ENCODE measurements at places on chromosomes 7 and 10.

DNA sequence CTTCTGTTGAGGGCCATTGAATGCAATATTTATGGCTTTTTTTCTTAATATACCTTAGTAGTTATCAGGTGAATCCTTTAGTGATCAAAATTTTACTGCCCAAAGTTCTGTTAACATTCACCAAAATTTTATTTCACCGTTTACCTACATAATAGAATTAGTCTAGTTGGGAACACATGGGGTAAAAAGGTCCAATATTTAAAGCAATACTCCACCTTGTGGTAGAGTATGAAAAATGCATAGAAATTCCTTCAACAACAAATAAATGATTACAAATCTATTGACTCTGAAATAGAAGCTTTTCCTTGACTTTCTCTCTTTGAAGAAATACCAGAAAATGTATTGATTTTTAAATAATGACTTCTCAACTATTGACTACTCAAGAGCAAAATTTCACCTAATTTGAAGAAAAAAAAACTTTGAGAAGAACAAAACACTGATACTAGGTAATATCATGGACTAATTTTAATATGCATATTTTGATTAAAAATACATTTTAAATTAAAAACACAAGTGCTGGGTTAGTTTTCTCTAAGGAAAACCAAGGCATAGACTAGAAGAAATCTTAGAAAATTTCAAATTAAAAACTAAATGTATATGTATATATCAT, 43.3 kb downstream of the POLR1F start:
- peak; percentile 72 for DNase-seq

DNA sequence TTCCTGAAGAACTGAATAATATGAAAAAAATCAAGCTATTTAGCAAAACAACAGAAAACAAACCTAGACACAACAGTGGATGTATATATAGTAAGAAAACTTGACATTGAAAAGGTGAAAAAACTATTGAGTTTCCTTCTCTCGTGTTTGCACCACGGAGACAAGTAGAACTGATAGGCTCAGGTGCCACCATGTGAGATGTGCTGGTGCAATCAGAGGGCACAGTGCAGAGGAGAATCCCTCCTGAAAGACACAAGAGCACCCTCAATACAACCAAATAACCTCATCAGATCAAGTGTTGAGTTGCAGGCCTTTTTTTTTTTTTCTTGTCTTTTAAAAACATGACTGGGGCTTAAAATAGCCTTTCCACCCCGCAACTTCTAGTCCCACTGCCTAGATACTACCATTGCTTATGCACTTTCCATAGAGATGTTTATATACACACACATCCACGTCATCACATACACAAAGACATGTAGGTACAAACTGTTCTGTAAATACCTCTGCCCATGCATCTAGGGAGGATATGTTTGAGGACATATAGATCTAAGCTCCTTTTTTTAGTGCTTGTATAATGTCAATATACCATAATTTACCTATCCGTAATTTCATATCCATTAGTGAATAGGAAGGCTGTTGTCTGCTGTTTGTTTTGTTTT, 54.1 kb downstream of the UBE2H start:
- no peak for DNase-seq

- DNase-seq, result no peak
Measured at GRCh38 chr7:85022064-85022697, 164.7 kb downstream of the SEMA3D start.

DNA sequence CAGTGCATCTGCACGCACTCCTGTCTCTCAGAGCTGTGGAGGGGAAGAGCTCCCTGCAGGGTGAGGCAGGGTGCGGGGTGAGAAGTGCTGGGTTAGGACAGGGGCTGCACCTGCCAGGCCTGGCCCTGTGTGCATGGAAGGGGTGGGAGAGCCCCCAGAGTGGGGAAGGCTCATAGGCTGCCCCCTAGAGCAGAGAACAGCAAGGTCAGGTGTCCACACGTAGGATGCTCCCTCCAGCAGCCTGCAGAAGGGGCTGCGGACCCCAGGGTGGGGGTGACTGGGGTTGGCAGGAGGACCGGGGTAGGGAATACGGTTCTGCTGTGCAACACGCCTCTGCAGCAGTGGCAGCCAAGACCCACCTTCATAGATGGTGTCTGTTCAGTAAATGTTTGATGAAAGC, 208.6 kb downstream of the PTPRN2 start:
- DNase-seq, result no peak

DNA sequence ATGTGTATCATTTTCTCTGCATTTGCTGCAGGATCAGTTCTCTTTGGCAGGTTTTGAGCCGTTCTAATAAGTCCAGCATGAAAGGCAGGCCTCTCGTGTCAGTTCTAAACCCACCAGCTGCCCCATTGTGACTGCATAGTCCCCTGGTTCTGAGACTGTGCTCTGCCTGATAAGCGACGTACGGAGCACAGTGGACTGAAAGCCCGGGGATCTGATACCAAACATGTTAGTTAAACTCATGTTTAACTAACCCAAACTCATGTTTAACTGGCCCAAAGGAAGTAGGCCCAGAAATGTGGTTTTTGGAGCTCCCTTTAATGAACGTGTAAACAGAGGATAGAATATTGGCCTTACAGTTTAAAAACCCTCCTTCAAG, 98.0 kb upstream of the PDCD4 start:
- no peak for DNase-seq

GRCh38 chr7:107742678-107743566, 1.0 kb upstream of the CBLL1 start:
- peak; percentile 92 for DNase-seq

DNA sequence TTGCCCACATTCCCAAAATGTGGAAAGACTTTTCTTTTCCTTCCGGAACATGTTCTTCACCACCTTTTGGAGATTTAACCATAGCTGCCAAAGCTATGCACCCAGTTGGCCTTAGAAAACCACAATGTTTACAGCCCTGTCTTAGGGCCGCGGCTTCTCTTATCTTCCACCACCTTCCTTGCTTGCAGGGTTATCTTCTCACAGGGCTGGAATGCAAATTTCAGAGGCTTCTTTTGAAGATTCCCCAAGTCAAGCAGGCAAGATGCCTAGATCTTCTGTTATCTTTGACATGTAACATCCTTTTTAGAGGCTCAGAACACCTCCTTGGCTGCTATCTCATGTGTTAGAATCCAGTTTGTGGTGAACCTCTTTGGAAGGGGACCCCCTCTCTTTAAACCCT, 11.1 kb downstream of the KCTD7 start:
- no peak for DNase-seq

GRCh38 chr10:683448-684071, 5.9 kb downstream of the DIP2C start:
- no peak for DNase-seq

DNA sequence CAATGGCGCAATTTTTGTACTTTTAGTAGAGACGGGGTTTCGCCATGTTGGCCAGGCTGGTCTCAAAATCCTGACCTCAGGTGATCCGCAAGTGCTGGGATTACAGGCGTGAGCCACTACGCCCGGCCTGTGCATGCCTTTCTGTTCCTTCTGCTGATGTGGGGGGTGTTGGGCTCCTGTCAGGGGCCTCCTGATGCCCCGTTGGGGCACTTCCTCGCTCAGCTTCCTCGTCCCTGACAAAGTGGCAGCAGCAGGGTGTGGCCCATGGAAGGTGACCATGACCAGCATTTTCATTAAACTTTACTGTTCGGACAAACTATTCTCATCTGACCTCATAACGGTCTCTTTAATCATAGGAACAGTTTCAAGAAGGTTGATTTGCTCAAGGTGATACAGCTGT, 69.4 kb downstream of the TBXAS1 start:
- DNase-seq, result no peak

DNA sequence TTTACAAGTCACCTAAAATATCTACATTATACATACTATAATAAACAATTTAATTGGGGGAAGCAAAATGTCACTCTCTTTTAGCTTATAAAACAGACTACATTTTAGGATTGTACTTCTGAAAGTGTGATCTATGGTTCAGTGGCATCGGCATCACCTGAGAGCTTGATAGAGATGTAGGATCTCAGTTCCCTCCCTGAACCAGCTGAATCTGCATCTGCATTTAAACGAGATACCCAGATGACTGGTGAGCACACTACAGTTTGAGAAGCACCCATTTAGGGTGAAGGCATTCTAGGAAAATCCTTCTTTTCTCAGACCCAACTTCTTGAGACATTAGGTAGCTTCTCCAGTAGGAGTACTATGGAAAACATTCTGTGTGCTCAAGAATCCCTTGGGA, 21.5 kb upstream of the SDHAF3 start:
- DNase-seq, result no peak

DNA sequence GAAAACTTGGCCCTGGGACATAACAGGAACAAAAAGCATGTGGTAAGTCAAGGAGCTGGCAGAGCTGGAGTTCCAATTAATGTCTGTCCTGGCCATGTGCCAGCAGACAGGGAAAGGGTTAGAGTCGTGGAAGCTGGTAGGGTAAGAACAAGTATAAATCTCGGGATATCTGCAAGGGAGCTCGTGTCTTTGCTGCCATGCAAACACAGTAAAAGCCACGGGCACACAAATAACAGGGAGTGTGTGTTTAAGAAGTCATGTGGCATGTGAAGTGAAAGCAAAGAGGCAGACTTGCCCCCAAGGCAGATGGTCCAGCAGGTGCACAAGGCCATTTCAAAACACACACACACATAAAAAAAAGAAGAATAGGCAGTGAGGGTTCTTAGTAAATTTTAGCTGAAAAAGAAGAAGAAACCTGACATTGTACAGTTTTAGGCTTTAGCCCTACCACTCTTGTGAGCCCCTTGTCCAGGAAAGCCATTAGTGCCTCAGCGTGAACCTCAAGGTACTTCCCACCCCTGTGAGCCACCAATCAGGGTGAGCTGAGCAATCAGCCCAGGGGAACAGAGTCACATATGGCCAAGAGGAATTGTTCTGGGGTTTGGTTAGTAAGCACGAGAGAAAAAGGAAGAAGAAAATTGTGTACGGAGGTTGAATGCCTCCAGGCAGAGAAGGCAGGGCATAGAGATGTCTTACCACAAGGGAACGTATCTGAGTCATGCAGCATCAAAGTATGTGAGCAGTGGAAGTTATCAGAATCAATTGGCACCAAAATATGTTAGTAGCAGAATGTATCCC, 32.8 kb upstream of the ARHGAP12 start:
- peak; percentile 74 for DNase-seq

DNA sequence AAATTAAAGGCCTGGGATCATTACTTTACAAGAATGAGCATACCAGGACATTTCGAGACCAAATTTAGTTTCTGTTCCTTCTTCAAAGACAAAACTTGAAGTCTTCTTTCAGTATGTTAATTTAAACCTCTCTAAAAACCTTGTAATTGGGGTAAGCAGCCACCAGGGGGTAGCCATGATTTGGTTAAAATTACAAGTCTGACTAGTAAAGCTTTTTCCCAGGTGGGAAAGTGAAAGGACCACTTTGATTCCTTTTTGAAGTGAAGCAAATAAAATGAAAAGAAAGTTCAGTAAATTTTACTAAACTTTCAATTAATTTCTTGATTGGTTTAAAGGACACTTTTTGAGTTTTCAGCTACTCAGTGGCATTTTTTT, 294.3 kb downstream of the BBS9 start:
- peak; percentile 20 for DNase-seq

GRCh38 chr7:154844955-154845354, 158.0 kb downstream of the PAXIP1 start:
- DNase-seq, result no peak

DNA sequence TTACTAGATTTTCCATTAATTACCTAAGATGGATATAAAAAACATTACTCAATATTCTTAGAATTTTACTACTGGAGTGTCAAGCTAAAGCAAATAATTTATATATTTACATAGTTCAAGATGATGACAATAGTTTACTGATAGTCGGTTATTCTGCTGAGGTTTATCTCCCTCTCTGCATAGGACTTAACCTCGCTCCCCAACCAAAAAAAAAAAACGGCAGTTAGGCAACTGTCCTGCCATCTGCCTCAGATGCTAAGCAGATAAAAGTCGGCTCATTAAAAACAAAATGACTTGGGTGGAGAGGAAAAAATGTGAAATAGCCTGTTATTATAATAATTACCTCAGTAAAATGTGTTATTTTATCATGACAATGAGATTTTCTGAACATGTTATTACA, 14.0 kb upstream of the ITGB8 start:
- no peak for DNase-seq

- no peak for DNase-seq
Measured at GRCh38 chr7:55517191-55517633, 55.1 kb downstream of the VOPP1 start.

DNA sequence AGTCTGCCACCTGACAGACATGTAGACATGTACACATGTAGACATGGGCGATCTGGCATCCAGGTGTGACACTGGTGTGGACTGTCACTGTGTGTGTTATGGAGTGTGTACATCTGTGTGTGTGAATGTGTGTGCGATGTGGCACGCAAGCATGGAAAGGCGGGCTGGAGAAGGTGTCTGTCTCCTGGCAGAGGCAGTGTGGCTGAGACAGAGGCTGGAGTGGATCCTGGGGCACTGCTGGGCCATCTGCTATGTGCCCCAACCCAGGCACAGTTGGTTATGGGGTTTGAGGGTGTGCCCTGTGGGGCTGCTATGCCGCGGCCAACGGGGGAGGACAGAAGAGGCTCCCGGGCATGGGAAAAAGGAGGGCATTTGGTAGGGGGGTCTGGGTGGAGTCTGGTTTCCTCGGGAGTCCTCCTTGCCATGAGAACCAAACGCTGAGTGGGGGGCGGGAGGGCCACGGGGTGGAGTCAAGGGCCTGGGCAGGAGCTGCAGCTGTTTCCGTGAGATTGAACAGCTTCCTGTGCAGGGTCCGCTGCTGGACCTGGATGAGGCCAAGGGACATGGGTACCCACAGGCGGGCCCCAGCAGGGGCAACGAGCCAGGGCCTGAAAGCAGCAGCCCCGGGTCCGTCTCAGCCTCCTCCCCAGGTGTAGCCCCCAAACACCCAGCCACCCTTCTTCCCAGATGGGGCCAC, 1.3 kb downstream of the ELN start:
- DNase-seq, result no peak

- DNase-seq, result no peak
Measured at GRCh38 chr7:34066411-34066810, 161.1 kb downstream of the BMPER start.

DNA sequence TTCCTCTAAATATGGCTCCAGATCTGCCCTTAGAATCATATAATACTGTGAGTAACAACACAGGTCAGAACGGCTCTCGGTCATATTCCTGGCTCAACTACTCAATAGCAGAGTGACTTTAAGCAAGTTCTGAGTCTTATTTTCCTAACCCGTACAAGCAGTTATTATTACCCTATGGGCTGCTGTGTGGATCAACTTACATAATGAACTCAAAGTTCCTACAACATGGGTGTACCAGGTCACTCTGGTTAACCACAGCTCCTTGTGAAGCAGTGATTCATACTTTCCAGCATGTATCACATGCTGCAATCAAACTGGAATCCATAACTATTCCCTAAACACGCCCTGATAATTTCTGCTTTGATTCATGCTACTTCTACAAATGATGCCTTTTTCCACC, 107.3 kb downstream of the LRRN3 start:
- no peak for DNase-seq

- peak; percentile 61 for DNase-seq
Measured at GRCh38 chr10:48594371-48594770, 10.5 kb downstream of the ARHGAP22 start.

DNA sequence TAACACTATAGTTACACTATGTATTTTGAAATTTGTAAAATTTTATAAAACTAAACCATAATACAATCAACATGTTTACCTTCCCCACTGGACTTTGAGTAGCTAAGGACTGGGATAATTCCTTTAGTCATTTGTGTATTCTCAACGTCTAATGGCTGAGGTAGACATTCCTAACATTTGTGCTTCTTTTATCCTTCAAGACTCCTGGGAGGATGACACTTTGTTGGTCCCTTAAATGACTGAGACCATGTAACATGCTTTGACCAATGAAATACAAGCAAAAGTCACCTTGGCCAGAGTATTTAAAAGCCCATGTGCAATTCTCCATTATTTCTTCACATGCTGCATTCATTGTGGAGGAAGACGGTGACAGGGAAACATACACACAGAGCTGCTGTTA, 18.5 kb downstream of the RAPGEF5 start:
- DNase-seq, result no peak

GRCh38 chr10:111973306-111973705, 210.3 kb downstream of the GPAM start:
- DNase-seq, result no peak
